Stimulated activated effector memory CD8-positive, alpha-beta T cell treated with anti-CD3 and anti-CD28 coated beads, Interleukin-12 subunit alpha, Interleukin-12 subunit beta, amount 100 ng/mL, for 72 hours (primary cell): ENCODE measurements at places on chromosomes 16 and 17.

DNA sequence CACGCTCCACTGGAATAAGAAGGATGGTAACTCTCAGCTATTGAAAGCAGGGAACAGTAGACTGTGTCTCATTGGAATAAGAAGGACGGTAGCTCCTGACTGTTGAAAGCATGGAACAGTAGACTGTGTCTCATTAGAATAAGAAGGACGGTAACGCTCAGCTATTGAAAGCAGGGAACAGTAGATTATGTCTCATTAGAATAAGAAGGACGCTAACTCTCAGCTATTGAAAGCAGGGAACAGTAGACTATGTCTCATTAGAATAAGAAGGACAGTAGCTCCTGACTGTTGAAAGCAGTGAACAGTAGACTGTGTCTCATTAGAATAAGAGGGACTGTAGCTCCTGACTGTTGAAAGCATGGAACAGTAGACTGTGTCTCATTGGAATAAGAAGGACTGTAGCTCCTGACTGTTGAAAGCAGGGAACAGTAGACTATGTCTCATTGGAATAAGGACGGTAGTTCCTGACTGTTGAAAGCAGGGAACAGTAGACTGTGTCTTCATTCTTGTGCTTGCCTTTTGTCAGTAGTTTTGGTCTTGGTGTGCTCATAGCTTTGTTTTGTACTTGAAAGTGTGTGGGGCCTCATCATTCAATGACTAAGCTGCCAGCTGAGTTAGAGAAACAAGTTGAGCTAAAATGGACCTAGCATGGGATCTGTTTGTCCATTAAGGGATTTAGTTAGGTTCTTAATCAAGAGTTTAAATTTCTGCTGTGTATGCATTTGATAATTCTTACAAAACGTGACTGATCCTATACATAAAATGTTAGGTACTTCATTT, 58.5 kb downstream of the BANP start:
- no peak for DNase-seq

DNA sequence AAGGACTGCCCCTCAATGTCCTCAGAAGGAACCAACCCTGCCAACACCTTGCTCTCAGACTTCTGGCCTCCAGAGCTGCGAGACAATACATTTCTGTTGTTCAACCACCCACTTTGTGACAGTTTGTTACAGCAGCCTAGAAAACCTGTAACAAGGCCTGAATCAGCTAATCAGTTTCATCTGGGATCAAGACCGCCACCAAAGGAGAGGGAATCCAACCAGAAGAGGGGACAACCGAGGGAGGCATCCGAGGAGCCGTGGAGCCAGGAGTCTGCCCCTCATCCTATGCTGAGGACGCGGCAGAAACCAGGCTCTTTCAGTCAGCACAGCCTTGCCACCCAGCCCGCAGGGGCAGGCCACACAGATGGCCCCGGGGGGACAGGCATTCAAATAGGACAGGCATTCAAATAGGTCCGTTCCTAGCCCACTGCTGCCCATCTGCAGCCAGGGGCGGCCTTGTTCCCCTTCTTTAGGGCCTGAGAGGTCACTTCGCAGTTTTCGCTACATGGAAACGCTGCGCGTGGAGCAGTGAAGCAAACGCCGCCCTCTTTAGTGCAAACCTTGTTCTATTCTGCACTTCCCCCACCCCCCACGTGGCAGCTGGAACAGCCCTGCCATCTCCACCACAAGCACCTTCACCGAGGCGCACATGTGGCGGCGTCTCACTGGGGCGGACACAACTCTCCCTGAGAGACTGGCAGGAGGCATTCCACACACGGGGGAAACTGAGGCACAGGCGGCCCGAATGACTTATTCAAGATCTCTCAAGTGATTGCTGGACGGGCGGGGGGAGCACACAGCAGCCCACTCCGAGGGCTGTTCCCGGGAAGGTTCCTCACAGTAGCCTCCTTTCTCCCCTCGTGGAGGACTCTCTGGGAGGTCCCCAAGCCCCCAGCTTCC, 26.7 kb downstream of the FA2H start:
- no peak for DNase-seq

DNA sequence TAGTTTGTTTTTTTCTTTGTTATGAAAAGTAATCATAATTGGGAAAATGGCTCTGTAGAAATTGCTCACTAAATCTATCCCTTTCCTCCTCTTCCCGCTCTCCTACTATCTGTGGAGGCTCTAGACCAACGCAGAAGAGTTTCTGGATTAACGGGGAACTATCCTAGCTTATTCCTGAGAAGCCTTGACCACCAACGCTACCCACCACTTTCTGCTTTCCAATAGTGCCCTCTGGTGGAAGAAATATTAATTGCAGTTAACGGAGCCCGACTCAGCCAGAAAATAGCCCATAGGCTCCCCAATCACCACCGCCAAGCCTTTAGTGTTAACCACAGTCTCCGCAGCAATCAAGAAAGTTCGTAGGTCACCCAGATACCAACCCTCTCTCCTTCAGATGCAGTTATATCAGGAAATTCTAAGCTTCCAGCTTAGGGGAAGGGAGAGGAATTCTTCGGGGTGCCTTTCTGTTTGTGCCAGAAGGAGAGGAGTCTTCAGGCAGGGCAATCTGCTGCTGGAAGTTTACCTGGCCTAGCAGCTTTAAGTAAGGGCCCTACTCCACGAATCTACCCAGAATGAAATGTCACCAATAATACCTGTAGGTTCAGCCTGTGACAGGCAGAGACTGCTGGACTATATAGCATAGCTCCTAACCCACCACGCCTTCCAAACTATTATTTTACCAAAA, 23.0 kb upstream of the NSRP1 start:
- peak; percentile 74 for DNase-seq

DNA sequence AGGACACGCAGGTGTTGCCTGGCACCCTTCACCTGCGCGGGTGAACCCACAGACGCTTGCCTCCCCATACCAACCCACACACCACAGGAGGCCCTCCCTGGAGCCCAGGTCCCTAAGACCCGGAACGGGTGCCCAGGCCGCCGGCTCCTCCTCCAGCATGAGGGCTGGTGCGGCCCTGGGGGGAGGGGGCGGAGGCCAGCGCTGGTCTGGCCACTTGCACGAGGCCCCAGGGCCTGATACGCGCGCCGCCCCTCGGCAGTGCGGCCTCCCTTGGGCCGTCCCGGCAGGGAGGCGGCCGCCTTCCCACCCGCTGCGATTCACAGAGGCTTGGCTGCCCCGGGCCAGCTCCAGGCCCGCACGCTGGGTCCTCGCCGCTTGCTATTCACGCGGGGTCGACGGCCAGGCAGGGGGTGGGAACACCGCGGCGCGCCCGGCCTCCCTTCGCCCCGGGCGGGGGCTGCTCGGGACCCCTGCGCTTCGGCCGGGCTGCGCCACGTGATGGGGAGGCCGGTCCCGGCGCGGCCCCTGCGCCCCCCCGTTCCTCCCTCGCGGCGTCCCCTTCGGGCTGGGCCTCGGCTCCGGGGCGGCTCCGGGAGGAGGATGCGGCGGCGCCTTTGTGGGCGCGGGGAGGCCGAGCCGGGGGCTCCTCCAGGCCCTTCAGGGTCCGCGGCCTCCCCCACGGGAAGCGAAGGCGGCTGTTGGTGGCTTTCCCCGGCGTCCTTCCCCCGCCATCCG, 685 bp downstream of the FASN start:
- peak; percentile 83 for DNase-seq

GRCh38 chr16:72743011-72743761, 304.7 kb downstream of the ZFHX3 start:
- no peak for DNase-seq

DNA sequence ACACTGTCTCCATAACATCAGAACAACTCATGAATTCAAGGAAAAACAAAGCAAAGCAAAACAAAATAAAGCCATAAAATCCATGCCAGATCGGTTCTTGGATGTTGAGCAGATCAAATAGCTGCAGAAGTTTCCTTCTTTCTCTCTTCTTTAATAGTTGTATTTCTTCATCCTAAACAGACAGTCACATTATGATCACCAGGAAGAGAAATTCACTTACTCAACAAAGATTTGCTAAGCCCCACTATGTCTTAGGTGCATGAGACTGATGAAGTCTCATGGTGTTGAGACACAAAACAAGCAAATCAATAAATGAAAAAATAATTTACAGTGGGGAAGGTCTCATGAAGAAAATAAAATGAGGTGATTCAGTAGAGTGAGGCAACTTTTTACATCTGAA, 72.8 kb downstream of the WIPI1 start:
- no peak for DNase-seq

GRCh38 chr17:77644181-77645071, 314.1 kb upstream of the TNRC6C start:
- no peak for DNase-seq

- DNase-seq: no peak
Observed at GRCh38 chr17:41507315-41507880, 2.0 kb upstream of the KRT13 start.

DNA sequence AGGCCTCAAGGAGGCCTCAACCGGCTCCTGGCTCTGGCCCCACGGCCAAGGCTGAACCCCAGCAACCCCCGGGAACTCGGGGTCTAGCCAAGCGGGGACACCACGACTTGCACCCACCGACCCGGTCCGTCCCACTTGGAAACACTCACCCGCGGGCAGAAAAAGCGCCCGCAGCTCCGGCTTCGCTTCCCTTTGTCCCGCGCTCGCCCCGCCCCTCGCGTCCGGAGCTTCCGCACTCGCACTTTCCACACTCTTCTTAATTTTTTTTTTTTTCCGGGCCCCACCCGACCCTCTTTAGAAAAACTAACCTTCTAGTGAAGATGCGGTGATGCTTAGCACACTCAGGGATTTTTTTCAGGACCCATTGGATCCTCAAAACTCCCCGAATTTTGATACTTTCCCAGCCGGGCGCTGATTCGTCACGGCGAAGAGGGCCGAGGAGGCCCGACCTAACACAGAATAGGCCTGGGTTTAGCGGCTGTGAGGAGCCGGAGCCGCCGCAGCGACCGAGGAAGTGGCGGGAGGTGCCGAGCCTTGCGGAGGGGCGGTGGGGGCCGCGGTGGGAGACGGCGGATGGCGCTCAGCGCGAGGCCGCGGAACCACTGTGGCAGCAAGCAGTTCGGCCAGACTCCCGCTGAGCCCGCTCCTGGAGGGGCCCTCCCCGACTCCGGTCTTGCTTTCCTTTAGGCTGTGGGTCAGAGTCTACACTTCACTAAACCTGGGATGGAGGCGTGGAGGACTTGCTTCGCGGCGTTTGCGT, at the start of gene SMARCE1:
Gene SMARCE1 (minus strand): TSS at position 195 of the 760 bp plus-strand sequence. CDS start 2,016 bp downstream, outside the sequence.
- DNase-seq: peak; percentile 89

GRCh38 chr16:10088380-10088793, 93.8 kb downstream of the GRIN2A start:
- no peak for DNase-seq
